ENCODE measurements at places on chromosomes 7 and 10. TPM values are rescaled to one million over a fixed set of nuclear protein-coding genes. Genes with fewer than 3 reads are reported as not detected.

GRCh38 chr10:91295346-91295745 lies 74.9 kb downstream of the PCGF5 start:
- 0 out of 2 replicates have a peak, but pooled peaks cover 4% of the 10 kb centered on the region for H3K27me3 ChIP-seq
- peaks cover 11% of the 10 kb centered on the region for H3K4me1 ChIP-seq
- H3K27ac ChIP-seq: no peak overlapping the region
- no peak for DNase-seq

GRCh38 chr7:108171164-108171563 lies 41.0 kb upstream of the LAMB4 start:
- no peaks in the 10 kb centered on the region for H3K27me3 ChIP-seq
- no peak overlapping the region for H3K27ac ChIP-seq
- H3K4me3 ChIP-seq: no peak overlapping the region
- peak; percentile 53 for DNase-seq

- no peaks in the 10 kb centered on the region for H3K36me3 ChIP-seq
- no peak overlapping the region for H3K4me3 ChIP-seq
- no peak for DNase-seq
- H3K4me1 ChIP-seq: no peaks in the 10 kb centered on the region
- H3K27me3 ChIP-seq: no peaks in the 10 kb centered on the region
- no peak overlapping the region for H3K27ac ChIP-seq
Observed at GRCh38 chr7:107712025-107712424, 31.9 kb upstream of the CBLL1 start.

- DNase-seq: no peak
- peaks cover 13% of the 10 kb centered on the region for H3K4me1 ChIP-seq
- H3K27ac ChIP-seq: no peak overlapping the region
- no peak overlapping the region for H3K4me3 ChIP-seq
- no peaks in the 10 kb centered on the region for H3K36me3 ChIP-seq
Observed at GRCh38 chr7:157323401-157323800, 13.4 kb upstream of the DNAJB6 start.

GRCh38 chr7:71991586-71991985 lies 420.6 kb downstream of the CALN1 start:
- no peak overlapping the region for H3K27ac ChIP-seq
- no peaks in the 10 kb centered on the region for H3K4me1 ChIP-seq
- H3K4me3 ChIP-seq: no peak overlapping the region
- no peaks in the 10 kb centered on the region for H3K36me3 ChIP-seq
- no peaks in the 10 kb centered on the region for H3K27me3 ChIP-seq
- no peak for DNase-seq

- H3K4me1 ChIP-seq: 0 out of 2 replicates have a peak, but pooled peaks cover 3% of the 10 kb centered on the region
- H3K36me3 ChIP-seq: no peaks in the 10 kb centered on the region
- DNase-seq: peak; percentile 82
- H3K27ac ChIP-seq: no peak overlapping the region
- H3K4me3 ChIP-seq: no peak overlapping the region
- H3K27me3 ChIP-seq: no peaks in the 10 kb centered on the region
Observed at GRCh38 chr10:48289501-48290238, 15.2 kb upstream of the FRMPD2 start.

GRCh38 chr7:78222001-78222751 lies 423.6 kb downstream of the PHTF2 start:
- H3K4me1 ChIP-seq: no peaks in the 10 kb centered on the region
- H3K4me3 ChIP-seq: no peak overlapping the region
- no peak for DNase-seq
- no peaks in the 10 kb centered on the region for H3K36me3 ChIP-seq
- H3K27ac ChIP-seq: no peak overlapping the region
- H3K27me3 ChIP-seq: no peaks in the 10 kb centered on the region

The GIGYF1 gene
- 69.8 TPM for total RNA-seq

The HOXA1 gene
- total RNA-seq: not detected

GRCh38 chr10:112649006-112649821 lies 202.2 kb downstream of the VTI1A start:
- no peaks in the 10 kb centered on the region for H3K36me3 ChIP-seq
- no peak overlapping the region for H3K4me3 ChIP-seq
- no peaks in the 10 kb centered on the region for H3K27me3 ChIP-seq
- H3K27ac ChIP-seq: no peak overlapping the region
- H3K4me1 ChIP-seq: peaks cover 18% of the 10 kb centered on the region

DNA sequence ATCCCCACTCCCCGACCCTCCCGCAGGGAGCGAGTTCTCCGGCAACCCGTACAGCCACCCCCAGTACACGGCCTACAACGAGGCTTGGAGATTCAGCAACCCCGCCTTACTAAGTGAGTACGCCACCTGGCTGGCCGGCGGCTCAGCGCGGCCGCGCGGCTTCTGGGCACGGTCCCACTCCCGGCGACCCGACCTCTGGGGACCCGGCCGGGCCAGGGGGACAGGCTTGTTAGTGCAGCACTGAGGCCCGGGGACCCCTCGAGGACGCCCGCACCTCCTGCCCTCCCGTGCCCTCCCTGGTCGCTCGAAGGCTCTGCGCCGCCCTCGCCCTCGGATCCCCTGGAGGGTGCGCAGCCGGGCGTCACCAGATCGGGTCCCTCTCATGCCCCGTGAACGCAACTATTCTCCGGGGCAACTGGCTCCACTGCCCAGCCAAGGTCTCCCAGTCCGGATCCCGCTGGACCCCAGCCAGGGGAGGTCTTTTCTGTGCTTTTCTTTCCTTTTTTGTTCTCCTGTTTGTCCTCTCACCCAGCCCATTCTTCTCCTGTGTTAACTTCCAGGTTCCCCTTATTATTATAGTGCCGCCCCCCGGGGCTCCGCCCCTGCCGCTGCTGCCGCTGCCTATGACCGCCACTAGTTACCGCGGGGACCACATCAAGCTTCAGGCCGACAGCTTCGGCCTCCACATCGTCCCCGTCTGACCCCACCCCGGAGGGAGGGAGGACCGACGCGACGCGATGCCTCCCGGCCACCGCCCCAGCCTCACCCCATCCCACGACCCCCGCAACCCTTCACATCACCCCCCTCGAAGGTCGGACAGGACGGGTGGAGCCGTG lies 81.8 kb downstream of the PAX2 start:
- H3K27ac ChIP-seq: no peak overlapping the region
- H3K27me3 ChIP-seq: peaks cover 100% of the 10 kb centered on the region
- H3K4me3 ChIP-seq: peak overlapping the region; percentile 52
- peak; percentile 61 for DNase-seq
